ENCODE measurements at places on chromosomes 3 and 15.

GRCh38 chr15:54298396-54298795 lies 320.2 kb downstream of the UNC13C start:
- no peak for DNase-seq

- no peak for DNase-seq
Observed at GRCh38 chr15:48992096-48992495, 28.4 kb upstream of the SHC4 start.

GRCh38 chr3:118380576-118380975 lies 654.1 kb downstream of the IGSF11 start:
- DNase-seq: no peak

- DNase-seq: no peak
Observed at GRCh38 chr3:15979495-15979894, 181.7 kb upstream of the ANKRD28 start.

GRCh38 chr3:124210899-124211298 lies 219.0 kb upstream of the ROPN1 start:
- no peak for DNase-seq

GRCh38 chr15:96237002-96237401 lies 93.5 kb upstream of the NR2F2 start:
- DNase-seq: no peak

DNA sequence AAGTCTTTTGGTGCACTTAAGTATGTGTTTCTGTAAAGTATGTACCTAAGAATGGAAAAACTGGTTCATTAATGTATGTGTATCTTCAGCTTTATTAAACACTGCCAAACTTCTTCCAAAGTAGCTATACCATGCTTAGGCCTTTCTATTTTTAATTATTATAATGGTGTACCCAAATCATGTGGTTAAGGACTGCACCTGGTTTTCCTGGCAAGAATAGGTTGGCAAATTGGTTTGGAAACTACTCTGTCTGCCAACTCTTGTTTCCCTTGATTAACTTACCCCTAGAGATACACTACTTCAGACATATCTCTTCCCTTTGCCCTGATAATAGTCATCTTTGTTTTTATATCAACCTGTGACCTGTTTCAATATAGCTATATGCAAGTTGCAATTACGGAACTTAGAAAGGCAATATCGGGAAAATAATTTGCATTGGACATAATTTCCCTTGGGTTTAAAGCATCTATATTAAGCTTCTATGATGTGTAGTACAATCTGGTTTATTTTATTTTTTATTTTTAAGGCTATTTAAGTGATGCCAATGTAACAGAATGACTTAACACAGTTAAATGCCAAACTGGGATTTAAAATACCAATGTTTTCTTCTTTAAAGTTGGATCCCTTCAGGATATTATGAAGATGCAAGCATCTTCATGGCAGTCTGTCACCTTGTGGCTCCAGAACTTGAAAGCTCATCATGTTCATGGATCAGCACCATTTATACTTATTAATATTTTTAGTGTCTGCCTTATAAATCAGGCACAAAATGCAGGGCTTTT lies 40.6 kb upstream of the TMEM108 start:
- no peak for DNase-seq

DNA sequence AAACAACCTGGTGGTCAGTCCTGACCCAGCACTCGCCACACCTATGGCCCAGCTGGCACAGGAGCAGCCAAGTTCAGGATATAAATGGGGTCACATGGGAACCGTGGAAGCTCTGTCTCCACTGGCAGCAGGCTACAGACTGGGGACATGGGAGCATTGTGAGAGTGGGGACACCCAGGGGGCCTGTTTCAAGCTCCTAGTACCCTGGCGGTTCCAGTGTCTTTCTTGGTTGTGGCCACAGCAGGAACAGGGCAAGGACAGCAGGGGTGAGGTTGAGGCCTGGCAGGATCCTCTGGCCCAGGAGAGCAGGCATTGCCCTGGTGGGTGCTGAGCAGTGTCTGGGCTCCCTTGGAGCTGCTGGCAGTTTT lies 1.9 kb downstream of the CSK start:
- no peak for DNase-seq

- no peak for DNase-seq
Observed at GRCh38 chr3:116886202-116886893, 176.8 kb downstream of the TUSC7 start.

DNA sequence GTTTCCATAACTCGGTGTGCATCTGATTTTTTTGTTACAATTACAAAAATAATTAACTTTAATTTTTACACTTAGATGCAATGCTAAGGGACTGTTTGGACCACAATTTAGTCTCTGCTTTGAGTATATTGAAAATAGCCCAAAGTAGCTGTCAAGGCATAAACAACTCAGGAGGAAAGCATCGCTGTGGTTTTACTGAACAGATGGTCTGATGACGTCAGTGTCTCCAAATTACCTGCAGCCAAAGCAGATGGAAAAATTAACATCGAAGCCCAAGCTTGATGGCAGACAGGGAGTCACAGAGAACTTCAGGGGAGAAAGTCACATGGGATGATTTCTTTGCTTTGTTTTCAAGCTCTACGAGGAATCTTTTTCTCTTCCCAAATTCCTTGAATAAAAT lies 83.1 kb upstream of the PLCL2 start:
- DNase-seq: no peak
